8988T (cell line): ENCODE measurements at places on chromosomes 7 and 10.

DNA sequence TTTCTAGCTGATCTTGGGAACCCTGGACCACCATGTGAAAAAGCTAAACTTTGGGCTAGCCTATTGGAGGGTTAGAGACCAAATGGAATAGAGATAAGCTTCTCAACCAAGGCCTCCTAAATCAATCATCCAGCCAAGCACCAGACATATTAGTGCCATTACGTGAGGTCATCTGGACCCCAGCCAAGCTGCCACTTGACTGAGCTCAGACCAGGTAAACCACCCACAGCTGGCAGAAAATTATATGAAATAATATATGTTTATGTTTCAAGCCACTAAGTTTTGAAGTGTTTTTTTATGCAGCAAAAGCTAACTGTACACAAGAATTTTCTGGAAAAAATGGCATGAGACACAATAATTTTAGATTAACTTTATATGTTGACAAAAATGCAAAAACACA, 82.6 kb upstream of the PCGF5 start:
- no peak for DNase-seq

- DNase-seq, result no peak
Measured at GRCh38 chr10:101261702-101262101, 32.4 kb upstream of the LBX1 start.

DNA sequence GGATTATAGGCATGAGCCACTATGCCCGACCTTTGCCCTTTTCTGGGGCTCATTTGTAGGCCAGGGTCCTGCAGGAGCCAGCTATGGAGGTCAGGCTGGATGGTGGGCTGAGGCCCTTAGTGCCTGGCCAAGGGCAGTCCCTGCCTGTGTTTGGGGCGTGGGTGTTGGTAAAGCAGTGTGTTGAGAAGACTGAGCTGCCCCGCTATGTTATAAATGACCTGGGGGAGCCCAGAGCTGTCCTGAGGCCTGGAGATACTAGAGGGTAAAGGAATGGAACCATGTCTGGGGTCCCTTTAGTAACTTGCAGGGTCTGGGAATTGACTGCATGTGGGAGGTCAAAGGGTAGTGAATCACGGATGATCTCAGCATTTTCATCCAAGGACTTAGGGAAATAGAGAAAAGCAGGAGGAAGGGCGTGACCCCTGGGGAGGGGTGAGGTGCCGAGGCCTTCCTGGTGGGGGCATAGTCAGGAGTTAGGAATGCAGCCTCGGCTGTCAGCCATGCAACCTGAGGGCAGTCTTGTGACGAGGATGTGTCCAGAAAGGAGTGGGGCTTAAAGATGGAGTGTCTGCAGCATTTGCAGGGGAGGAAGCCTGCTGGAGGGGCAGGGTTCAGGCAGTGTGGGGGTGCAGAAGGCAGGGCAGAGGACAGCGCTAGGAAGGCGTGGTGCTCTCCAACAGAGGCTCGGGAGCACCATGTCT, 31.5 kb downstream of the TMEM248 start:
- DNase-seq, result peak; percentile 62

DNA sequence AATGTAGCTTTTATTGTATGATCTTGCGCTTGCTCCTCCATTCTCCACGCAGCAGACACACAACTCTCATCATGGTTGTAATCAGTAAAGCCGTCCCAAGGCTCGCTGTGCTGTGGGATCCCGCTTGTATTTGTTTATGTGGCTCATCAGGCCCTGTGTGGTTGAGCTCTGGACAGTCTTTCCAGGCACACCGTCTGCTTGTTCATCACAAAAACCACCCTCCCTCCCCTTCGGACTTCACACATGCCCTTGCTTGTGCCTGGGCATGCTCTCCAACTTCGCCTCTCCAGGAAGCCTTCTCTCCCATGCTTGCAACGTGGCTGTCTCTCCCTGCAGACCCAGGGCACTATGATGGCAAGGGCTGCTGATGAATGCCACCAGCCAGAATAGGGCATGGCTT, 62.4 kb downstream of the HK1 start:
- no peak for DNase-seq

- no peak for DNase-seq
Measured at GRCh38 chr10:132588301-132589013, 50.9 kb downstream of the INPP5A start.

GRCh38 chr7:45718464-45719330, 144.5 kb downstream of the ADCY1 start:
- no peak for DNase-seq

DNA sequence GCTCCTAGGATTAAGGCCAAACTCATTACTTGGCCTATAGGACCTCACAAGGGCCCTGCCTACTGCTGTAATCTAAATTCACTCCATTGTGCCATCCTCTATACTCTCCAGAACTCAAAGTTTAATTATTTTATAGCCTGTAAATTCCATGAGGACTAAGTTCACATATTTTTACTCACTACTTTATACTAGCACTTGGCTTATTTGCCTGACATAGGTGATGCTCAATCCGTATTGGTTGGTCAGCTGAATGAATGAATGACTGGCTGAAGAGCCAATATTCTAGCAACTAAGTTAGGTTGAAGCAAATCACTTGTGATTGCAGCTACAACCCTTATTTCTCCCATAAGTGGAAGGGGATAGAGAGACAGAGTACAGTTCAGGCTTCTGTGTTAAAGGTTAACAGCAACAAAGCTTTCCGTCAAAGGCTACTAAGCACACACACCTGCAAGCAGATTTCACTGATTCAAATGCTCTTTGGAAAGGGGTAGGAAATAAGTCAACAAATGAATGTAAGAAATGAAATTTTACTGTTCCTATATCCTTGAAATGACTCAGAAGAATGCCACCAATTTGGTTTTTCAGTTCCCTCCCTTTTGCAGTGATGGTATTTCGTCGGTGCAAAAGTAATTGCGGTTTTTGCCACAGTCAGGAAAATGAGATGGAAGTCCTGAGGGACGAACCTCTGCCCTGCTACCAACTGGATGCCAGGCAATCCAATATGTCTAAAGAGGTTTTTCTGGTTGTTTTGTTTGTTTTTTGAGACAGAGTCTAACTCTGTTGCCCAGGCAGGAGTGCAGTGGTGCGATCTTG, 120.7 kb downstream of the COL28A1 start:
- no peak for DNase-seq

DNA sequence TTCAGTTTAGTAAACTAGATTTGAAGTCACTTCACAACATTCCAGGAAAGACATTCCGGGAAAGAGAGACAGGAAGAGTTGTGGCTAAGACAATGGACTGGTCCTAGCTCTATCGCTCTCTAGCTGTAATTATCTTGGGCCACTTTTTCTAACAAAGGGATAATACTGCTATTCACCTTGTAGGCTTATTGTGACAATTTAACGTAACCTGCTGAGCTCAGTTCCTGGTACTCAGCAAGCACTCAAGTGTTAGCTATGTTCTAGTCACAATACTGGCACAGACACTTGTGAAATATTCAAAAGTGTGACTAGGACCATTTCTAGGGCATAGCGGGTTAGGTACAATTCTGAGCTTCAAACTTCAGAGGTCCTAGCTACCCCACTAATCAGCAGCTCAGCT, 12.0 kb upstream of the NRCAM start:
- no peak for DNase-seq

- DNase-seq, result no peak
Measured at GRCh38 chr10:107317592-107317991, 153.1 kb upstream of the SORCS1 start.

GRCh38 chr7:64611717-64612116, 48.8 kb upstream of the ZNF680 start:
- no peak for DNase-seq

- DNase-seq, result no peak
Measured at GRCh38 chr7:4221043-4221442, 461.1 kb upstream of the FOXK1 start.

DNA sequence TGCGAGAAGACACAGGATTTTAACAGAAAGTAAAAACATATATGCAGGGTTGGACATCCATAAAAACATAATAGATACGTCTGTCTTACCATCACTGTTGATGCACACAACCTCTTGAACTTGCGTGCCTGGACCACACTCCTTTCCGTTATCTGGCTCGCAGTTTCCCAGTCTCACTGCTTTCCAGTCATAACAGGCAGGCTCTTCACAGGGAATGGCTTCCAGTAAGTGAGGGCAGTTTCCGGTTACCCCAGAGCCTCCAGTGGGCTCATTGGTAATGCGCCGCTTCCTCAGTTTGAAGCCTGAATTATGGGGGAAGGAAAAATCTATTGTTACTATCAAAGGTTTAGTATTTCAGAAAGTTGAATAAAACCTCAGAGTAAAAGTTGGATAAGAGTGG, 290.7 kb downstream of the THSD7A start:
- no peak for DNase-seq

DNA sequence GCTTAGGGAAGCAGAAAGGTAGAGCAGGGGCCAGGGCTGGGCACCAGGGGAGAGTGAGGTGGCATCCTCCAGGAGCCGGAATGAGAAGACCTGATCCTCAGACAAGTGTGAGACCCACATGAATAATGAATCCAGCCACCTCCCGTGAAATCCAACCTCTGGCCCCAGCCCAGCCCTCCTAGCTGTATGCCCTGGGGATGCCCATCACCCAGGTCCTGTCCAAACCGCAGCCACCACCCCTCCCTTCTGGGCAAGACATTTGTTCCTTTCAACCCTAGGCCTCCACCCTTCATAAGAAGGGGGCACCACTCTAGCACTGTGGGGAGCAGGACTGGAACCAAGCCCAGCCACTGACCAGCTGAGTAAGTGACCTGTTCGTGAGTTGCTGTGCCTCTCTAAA, 9.7 kb downstream of the PDZD7 start:
- no peak for DNase-seq

DNA sequence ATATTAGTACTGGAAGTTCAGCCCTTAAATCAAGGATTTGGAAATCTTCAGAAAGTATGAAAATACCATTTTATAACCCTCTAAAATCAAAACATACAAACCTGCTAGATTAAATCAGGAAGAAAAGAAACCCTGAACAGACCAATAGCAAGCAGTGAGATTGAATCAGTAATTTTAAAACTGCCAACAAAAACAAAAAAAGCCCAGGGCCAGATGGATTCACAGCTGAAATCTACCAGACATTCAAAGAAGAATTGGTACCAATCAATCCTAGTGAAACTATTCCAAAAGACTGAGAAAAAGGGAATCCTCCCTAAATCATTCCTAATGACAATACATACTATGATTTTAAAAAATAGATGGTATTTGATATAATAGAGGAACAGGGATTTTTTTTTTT, 70.1 kb downstream of the MCU start:
- no peak for DNase-seq

- DNase-seq, result no peak
Measured at GRCh38 chr10:49518982-49519578, 19.8 kb downstream of the ERCC6 start.

- DNase-seq, result no peak
Measured at GRCh38 chr10:38016354-38016753, 5.9 kb downstream of the ZNF33A start.

- no peak for DNase-seq
Measured at GRCh38 chr10:130352291-130352645, 216.1 kb downstream of the GLRX3 start.

DNA sequence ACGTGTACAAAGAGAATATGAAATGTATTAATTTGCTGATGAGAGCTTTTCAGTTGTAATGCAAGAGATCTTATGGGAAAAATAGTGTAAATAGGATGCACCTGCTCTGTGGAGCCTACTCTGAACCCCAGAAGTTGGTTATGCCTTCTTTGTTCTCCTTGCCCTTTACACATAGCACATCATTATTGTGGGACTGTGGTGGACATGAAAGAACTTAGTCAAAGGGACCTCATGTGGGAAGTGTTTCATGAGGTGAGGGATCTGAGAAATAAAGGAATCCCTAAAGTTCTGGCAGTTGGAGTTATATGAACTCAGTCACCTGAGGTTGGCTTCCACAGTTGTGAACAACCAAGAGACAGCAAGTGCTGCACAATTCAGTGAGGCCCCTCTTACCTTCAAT, 66.1 kb downstream of the GRM8 start:
- no peak for DNase-seq

GRCh38 chr10:114548662-114549061, 109.4 kb downstream of the ABLIM1 start:
- DNase-seq, result no peak

DNA sequence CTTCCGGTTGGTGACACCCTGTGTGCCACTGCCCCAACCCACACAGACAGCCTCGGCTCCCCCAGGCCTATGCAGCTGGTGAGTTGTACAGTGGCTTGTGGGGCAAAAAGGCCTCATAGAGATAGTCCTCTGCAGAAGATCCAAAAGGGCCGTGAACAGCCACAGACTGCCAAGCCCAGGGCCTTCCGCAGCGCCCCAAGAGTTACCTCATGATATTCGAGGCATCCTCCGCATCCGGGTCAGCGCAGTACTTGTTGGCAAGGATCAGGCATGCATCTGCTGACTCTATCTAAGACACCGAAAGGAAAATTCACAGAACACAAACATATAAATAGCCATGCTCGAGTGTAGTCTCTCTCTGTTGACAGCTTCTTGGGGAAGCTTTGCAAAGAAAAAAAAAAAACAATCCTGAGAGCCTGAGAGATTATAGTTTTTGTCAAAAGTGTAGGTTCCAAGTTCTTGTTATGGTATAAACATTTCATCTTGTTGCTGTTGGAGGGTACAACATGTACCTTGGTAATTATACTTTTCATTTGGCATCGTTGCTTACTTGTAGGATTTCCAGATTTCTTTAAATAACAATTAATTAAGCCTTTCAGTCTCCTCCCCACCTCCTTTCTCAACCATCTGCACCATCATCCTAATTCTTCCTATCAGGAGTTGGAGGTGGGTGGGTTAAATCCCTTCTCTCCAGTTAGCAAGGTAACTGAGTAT, 553.0 kb downstream of the KCNMA1 start:
- no peak for DNase-seq

- no peak for DNase-seq
Measured at GRCh38 chr10:54866666-54867065, 65.6 kb upstream of the PCDH15 start.

GRCh38 chr7:2508327-2509215, 11.0 kb upstream of the LFNG start:
- no peak for DNase-seq

DNA sequence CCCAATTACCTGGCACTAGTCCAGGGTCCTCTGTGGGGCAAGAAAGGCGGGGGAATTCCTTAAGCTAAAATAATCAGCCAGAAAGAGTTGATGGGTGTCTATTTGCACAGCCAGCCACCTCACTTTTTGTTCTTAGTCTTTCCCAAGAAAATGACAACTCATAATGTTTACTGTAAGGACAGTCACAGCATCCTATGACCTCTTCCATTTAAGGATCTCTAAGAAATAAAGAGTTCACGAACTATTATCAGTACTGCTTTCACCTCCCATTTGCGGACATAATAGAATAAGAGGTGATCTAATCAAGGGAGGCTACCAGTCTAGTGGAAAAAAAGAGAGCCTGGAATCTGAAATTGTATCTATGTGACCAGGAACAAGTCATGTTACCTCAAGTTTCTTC, 72.4 kb upstream of the LRRC17 start:
- no peak for DNase-seq

- DNase-seq, result no peak
Measured at GRCh38 chr7:135716677-135717238, 11.2 kb downstream of the SLC13A4 start.

- DNase-seq, result no peak
Measured at GRCh38 chr7:33325754-33326484, 196.6 kb downstream of the BBS9 start.

DNA sequence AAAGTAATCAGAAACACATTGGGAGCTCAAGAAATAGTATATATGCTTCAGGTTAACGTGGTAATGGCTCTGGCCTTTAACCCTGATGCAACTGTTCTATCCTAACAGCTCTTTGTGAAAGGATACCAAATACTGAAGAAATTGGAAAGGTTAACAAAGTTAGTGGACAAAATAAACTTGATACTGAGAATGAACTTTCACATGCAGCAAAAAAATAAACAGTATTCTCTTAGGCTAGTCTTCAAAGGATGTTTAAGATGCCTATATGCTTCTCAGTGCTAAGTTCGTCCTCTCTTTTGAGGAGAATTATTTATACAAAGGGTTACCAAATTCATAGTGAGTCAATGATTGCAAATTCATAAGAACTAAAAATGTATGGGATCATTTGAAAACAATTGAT, 256.2 kb upstream of the FERD3L start:
- no peak for DNase-seq
